ENCODE measurements at places on chromosomes 6 and 20. TPM values are rescaled to one million over a fixed set of nuclear protein-coding genes. Genes with fewer than 3 reads are reported as not detected.

The MRPL18 gene
- 91.5 TPM for total RNA-seq

The MARCKS gene
- total RNA-seq = 10.6 TPM

The ATP6V1G2 gene
- 0.48 TPM for total RNA-seq

The KLHDC3 gene
- 30.4 TPM for total RNA-seq

The HMGN4 gene
- total RNA-seq = 52.8 TPM

The TFAP2D gene
- not detected for total RNA-seq

The MAP3K4 gene
- 14.3 TPM for total RNA-seq

The BPIFB1 gene
- not detected for total RNA-seq

The TFAP2B gene
- not detected for total RNA-seq

The DPM1 gene
- total RNA-seq = 75.7 TPM

The KHDC1L gene
- total RNA-seq = 0.51 TPM

The TMEM242 gene
- total RNA-seq = 6.9 TPM

The DDX43 gene
- total RNA-seq = not detected

The LGSN gene
- 3.8 TPM for total RNA-seq

The TPBG gene
- total RNA-seq = 39.9 TPM
